ENCODE measurements at places on chromosomes 7 and 10.
A peak's percentile ranks its signal among the peaks of the same experiment; 100 is the strongest.

DNA sequence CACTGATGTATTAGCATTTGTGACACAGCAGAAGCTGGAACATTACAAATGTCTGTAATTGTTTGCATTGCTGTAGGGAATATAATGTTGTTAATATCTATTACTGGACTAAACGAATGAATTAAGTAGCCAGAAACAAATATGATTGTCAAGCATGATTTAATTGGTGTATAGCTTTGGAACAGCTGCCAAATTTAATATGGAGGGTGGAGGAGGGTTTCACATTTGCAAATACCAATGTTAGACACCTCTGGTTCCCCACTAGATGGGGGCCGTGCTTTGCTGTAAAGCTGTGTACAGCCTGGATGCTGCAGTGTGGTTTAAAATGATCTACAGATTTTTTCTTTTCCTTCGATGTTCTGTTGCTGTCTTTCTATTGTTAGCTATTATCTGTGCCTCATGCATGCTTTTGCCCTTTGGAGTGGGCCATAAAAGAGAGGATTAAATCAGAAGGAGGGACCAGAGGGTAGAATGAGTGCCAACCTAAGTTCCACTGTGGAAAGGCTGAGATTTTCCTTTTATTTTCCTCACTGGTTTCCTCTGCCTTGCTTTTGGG, 23.1 kb downstream of the DNAJB9 start:
- DNase-seq: no peak

DNA sequence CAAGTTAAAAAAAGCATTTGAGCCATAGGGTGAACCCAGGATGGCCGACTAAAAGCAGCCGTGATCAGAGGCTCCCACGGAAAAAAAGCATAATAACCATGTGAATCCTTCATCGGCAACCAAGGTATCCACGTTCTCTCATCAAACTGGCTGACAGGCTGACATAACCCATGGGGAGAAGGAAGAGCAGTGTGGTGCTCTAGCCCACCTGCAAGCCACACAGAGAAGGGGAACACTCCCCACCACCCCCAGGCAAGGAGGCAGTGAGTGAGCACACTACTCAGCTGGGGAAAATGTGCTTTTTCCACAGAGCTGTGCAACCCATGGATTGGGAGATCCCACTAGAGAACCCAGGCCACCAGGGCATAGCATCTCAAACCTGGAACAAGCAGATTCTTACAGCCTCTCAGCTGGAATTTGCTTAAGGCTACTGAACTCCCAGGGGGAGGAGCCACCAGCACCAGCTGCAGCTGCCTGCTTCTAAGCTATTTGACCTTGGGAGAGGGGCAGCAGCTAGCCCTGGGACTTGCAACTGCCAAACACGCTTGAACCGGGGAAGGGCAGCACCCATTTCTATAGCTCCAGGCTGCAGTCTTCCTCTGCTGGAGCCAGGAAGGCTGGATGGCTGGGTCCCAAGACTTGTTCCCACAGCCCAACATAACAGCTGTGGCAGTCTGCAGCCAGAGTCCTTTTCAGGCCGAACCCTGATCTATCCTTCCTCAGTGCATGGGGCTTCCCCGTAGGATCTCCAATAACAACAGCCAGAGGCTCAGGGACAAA, 178.2 kb upstream of the NRG3 start:
- peak; percentile 2 for DNase-seq

- no peak for DNase-seq
These were observed 110.7 kb upstream of the PRSS1 start for GRCh38 chr7:142638581-142638980.

DNA sequence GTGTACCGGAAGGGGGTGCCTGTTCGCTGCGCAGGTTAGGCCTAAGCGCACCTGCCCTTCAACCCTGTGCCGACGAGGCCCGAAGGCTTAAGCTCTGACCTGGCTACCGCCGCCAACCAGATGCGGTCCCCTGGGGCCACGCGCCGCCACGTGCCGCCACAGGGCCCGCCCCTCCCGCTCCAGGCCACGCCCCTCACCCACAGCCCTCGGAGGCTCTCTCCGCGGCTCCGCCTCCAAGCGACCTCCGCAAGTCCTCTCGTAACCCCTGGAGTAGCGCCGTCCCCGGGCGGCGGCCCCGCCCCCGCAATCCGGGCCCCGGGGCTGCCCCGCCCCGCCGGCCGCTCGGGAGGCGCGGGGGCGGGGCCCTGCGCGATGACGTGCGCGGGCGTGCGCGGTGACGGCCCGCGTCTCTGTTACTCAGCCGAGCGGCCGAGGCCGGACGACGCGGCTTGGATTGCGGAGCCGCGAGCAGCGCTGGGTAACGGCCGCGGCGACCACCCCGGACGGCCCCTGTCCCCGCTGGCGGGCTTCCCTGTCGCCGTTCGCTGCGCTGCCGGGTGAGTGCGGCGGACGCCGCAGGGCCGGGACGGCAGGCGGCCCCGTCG, at the start of gene MAPK8:
MAPK8 (plus strand) TSS at position 413 of the 605 bp plus-strand sequence. CDS start 94,984 bp downstream, outside the sequence.
- peak; percentile 27 for DNase-seq

DNA sequence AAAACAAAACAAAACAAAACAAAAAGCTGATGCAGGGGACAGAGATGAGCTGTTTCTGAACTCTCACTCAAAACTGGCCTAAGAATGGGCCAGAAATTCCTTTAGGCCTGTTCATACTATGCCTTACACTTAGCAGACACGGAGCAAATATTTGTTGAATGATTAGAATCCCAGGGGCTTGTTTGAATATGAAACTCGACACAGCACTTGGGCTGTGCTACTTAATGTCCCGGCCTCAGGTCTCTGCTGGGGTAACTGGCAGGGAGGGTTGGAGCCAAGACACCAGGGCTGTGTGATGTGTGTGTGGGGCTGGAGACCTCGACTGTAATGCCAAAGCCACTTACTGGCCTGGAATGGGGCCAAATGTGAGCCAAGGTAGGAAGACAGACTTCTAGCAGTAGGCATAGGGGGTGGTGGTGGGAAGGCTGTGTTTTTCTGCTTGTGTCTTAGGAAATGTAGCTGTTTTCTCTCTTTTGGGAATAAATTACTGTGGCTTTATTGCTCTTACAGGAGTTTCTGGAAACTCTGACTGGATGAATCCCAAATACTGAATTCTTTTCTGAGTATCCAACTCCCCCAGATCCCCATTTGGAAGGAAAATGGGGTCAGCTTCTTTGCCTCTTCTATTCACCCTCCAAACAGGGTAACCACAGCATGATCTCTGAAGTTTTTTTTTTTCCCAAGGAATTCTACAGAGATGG, 66.7 kb downstream of the EMX2 start:
- no peak for DNase-seq

GRCh38 chr7:76238326-76238725, 36.6 kb downstream of the SRRM3 start:
- DNase-seq: no peak
